ENCODE measurements at places on chromosomes 7 and 10.

DNA sequence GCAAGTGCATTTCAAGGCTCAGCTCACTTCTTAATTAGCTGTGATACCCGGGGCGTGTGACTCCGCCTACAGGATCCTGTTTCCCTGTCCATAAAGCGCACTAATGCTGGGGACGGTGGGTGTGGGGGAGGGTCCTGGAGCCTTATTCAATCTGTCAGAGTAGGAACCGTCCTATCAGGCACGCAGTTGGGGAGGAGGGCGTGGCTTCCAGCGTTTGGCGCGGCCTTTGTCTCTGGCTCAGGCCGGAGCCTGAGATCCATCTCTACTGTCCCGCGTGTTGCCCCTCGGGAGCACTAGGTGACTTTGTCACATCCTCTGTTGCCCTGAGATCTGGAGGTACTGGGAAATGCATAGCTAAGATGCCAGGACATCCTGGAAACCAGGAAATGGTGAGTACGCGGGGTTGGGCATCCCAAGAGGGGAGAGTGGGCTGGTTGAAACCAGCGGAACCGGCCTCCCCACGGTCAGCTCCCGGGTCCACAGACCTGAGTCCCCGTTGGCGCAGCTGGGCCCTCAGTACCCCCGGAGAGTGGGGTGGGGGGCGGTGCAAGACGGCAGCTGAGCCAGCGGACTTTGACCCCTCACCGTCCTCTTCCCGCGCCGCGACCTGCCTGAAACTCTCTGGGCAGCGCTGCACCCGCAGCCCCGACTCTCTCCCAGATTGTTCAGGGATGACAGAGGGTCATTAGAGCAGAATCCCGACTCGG, 104.4 kb upstream of the ZNF92 start:
- DNase-seq = peak; percentile 42

GRCh38 chr7:100483722-100484672, at the start of gene NYAP1:
NYAP1 (plus strand) TSS chr7:100483927; CDS start chr7:100485312, 1,385 bp downstream.
- peak; percentile 17 for DNase-seq

DNA sequence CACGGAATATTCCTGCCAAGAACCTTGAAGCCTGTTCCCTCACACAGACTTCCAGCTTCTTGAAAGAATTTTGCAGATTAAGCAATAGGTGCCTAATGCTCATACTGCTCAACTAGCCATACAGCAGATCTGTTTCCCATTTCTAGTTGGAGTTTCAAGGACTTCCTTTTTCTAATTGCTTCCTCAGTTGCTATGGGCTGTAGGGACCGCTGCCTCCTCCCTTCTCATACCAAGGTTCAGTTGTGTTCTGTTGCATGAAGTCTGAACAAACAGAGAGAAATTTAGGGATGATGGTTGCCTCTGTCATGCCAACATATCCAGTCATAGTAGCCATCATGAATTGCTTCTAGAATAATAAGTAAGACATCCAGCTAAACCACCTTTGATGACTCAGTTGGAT, 6.8 kb downstream of the ITGA8 start:
- no peak for DNase-seq

GRCh38 chr10:91976317-91977051, 52.9 kb downstream of the BTAF1 start:
- no peak for DNase-seq

All from stimulated activated CD8-positive, alpha-beta memory T cell treated with anti-CD3 and anti-CD28 coated beads, Interleukin-15, amount 100 ng/mL, for 48 hours (primary cell).